OCI-M1 (cell line): ENCODE measurements at places on chromosomes 6 and 20.

DNA sequence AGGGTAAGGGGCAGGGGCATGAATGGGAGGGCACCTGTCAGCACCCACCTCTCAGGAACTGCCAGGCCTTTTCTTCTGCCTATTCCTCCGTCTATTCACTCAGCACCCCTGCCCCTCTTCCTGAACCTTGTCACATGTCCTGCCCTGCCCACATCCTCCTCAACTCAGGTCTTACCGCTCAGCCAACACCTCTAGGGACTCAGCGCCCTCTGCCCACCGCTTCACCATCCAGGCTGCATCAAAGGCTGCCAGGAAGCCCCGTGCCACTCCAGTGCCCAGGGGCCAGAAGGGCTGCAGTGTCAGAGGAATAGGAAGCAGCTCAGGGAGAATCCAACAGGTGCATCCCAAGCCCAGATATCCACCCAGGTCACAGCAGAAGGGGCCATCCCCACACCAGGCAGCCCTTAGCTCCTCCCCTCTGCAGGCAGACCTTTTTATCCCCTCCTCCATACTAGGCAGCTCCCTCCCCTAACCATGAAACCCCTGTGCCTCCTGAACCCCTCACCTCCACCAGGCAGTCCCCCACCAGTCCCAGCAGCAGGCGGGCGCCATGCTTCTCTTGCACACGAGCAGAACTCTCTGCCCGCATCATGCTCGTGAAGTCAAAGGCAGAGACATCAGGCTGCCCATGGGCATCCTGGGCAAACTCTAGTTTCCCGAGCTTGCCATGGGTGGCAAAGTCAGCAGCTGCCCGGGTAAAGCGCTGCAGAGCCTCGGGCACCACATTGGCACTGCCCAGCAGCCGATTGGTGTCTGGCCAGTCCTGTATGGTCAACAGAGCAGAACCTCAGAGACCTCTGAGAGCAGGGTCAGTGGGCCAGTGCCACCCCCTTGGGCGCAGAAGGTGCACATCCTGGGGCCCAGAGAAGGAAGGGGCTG lies 5.5 kb downstream of the MICAL1 start:
- no peak for DNase-seq

DNA sequence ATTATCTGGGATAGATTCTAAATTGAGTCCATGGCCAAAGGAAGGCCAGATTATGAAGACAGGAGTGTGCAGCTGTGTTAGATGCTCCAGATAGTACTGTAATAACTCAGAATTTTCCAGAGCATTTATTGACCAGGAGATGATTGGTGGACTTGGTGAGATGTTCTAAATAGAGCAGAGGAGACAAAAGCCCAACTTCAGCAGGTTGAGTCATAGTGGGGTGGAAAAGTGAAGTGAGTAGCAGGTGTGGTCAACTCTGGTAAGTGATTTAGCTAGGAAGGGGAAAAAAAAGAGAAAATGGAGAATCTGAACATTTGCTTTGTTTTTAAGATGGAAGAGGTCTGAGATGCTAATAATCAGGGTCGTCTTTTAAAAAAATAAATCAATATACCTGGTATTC lies 227.4 kb downstream of the TMEM200A start:
- no peak for DNase-seq

DNA sequence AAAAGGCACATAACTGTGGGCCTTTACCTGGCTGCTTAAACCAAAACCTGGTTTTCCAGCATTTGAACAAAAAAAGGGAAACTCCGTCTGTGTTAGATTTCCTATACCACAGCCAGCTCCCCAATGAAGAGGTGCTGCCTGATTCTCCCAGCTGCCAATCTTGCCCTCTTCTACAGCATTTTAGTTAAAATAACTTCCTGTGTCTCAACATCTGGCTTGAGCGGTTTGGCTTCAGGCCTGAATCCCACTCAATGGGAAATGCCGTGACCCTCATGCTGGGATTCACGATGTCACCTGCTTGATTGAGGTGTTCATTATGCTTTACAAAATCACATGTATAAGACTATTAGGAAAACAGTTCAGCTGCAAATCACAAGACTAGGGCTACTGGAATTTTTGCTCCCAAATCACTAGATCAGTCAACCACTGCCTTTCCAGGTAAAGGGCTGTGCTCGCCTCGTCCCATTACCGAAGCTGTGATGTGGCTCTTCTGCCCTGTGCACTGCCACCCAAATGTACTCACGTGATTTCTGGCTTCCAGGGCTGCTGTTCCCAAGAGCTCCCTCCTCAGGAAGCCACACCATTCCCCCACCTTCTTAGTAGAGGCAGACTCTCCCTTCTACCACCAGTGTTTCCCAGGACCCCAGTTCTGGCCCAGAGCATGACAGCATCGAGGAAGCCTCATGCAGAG lies 94.6 kb downstream of the PSMG4 start:
- DNase-seq: no peak

DNA sequence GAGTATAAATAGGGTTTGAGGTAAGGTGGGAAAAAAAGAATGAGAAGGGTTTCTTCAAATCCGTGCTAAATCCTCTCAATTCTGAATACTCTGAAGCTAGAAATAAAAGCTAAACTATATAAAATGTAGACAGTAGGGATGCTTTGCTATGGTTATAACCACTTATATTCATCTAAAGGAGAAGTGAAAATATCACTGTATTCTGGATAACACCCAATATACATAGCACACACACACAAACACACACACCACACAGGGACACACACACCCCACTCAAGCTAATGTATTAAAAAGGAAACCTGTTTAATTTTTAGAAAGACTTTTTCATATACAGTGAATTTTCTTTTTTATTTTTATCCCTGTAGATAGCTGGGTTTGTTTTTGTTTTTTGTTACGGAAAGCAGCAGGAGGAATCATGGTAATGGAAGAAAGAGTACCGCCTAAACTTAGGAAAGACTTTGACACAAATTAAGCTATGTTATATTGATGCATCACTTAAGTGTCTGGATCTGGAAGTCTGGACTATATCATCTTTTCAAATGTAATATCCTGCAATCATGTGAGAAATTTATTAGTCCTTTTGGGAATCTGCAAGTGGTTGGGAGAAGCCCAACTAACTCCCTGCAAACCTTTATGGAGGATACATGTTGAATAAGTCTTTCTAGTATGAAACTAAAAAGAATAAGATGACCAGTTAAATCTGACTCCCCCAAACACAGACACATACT lies 68.4 kb upstream of the FABP7 start:
- peak; percentile 63 for DNase-seq

GRCh38 chr6:112939563-112939962 lies 592.4 kb downstream of the RFPL4B start:
- no peak for DNase-seq

- peak; percentile 97 for DNase-seq
Observed at GRCh38 chr6:42901538-42901957, 14.3 kb upstream of the PTCRA start.

- no peak for DNase-seq
Observed at GRCh38 chr6:98382246-98382645, 452.1 kb upstream of the POU3F2 start.

DNA sequence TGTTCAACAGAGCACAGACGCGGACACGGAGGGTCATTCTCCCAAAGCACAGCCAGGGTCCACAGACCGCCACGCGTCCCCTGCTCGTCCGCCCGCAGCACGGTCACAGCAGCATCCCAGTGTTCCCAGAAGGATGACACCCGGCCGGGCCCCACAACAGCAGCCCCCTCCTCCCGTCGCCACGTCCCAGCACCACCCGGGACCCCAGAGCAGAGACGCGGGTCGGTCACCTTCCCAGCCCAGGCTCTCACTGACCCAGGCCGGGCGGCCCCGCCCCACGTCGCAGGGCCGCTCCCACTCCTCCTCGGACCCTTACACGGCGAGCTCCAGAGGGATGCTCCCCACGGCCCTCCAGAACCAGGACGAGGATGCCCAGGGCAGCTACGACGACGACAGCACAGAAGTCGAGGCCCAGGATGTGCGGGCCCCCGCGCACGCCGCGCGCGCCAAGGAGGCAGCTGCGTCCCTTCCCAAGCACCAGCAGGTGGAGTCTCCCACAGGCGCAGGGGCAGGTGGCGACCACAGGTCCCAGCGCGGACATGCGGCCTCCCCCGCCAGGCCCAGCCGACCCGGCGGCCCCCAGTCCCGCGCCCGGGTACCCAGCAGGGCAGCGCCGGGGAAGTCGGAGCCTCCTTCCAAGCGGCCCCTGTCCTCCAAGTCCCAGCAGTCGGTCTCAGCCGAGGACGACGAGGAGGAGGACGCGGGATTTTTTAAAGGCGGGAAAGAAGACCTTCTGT lies 64.3 kb downstream of the FNDC1 start:
- DNase-seq: no peak

DNA sequence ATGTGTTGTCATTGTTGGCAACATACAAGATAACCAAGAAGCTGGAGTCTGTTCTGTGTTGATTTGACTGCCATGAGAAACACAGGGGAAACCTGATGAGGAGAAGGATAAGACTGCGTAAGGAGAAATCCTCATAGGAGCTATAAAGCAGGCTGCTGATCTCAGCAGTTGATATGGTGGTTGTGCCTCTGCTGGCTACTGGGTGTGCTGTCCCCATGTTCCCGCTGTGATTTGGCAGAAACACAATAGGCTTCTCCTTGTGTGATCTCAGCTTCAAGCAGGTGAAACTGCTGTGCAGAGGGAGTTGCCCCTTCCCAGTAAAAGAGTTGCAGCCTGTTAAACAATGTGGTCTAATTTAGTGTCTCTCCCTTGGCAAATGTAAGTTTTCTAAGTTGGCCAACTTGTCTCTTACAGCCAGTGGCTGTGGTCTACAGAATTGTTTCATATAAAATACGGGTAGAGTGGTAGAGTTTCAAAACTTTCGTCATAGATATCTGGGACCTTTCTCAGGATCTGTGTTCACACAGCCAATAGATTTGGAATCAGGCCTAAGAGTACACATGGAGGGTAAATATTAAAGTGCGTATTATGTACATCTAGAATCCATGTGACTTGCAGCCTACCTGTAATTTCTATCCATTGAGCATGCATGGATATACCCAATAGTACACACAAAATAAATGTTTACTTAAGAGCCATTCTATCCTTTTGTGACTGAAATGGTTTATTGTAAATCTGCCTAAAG lies 78.4 kb downstream of the RNF144B start:
- no peak for DNase-seq

DNA sequence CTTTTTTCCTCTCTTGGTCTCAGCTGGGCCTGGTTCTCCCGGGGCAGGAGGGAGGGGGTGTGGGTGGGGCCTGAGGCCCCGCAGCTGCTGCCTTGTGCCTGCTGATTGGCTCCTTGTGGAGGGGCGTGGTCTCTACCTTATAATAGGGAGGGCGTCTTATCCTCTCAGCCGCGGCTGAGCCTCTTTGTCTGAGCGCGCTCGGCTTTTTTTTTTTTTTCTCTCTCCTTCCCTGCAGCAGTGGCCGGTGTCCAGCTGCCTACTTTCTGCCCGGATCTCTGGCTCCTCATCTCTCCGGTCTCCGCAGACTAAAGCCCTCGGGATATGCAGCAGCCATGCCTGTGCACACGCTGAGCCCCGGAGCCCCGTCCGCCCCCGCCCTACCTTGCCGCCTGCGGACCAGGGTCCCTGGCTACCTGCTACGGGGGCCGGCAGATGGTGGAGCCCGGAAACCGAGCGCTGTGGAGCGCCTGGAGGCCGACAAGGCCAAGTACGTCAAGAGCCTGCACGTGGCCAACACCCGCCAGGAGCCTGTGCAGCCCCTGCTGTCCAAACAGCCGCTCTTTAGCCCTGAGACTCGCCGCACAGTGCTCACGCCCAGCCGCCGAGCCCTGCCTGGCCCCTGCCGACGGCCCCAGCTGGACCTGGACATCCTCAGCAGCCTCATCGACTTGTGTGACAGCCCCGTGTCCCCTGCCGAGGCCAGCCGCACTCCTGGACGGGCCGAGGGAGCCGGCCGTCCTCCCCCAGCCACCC lies 11.1 kb downstream of the FAM110A start:
- peak; percentile 85 for DNase-seq

DNA sequence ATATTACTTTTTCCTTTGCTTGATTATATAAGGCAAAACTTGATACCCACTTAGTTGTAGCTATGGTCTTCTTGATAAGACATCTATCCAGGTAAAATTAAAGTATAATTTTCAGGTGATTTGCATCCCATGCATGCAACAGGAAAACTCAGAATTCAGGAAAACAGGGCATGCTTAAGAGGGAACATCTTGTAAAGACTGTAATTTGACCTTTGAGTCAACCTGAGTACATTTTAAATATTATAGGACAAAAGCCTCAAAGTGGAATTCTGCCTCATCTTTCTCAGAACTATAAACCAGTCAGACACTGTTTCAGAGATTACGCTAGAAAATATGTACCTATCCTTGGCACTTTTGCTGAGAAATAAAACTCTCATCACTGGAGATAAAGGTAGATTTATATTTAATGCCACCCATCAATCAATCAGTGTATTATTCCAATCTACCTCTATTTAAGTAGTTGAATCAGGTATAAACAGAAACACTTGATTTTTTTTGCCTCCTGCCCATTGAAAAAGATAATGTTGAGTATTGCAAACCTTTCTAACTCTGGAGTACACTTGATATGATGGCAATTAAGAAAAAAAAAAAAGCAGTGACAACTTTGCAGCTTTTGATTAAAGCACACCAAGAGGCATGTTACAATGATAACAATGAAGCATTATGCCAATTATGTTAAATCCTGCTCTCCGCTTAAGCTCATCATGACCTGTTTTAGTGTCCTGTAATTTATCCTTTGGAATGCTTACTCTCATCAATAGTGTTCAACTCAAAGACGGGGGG lies 2.8 kb downstream of the CITED2 start:
- DNase-seq: peak; percentile 66

DNA sequence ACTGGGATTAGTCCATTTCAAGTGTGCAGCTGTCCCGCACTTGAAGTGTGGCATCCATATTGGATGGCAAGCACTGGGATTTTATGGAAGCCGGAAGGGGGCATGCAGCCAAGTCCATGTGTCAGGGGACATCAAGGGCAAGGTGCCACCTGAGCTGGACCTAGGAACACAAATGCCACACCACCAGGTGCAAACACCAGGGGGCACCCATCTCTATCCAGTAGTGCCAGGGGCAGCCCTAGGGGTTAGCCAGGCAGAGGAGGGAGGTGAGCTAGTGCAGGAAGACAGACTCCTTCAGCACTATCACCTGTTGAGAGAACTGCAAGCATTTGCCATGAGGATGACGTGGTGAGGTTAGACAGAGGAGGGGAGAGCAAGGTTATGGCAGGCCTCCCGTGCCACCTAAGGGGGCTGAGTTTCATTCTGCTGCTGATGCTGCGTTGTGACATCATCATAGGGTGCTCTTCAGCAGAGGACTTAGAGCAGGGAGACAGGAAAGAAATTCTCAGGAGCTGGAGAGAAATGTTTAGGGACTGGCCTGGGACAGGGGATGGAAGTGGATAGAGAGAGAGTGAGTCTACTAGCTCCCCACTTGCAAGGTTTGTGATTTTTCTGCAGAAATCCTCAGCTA lies 192.6 kb upstream of the SLC24A3 start:
- DNase-seq: no peak
